Caudate nucleus (tissue), 63 donors: ENCODE measurements at places on chromosomes 16 and 17.

DNA sequence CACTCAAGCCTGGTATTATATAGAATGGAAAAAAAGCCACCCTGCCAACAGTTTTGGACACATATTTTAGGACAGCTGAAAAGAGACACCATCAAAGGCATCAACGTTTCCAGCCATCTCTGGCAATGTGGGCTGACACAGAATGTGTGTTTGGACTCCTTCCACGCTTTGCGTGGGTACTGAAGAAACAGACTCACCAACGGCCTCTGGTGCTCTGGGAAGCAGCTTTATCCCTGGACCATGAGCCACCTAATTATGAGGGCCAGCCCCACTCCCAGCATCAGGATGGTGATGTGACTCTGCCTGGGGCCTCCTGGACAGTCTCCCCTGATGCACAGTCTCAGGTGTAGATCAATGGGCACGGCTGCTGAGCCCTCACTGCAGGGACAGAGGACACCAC is 27.9 kb downstream of the CCDC57 start:
- no peak for DNase-seq

DNA sequence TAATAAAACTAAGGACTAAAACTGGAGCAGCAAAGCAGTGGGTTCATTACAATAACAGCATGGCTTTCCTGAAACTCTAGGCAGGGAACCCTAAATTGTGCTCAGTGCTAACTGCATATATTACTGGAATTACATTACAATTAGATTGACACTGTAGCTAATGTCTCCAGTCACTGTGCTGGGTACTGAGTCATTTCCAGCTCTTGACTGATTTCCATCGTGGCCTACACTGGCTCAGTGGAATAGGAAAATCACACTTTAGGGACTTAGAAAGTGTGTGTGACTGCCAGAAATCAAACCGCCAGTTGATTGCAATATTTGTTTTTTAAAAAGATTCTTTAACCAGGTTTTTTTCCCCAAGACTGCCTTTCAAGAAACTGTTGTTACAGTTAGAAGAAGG is 1447.4 kb upstream of the GOT2 start:
- DNase-seq, result no peak

DNA sequence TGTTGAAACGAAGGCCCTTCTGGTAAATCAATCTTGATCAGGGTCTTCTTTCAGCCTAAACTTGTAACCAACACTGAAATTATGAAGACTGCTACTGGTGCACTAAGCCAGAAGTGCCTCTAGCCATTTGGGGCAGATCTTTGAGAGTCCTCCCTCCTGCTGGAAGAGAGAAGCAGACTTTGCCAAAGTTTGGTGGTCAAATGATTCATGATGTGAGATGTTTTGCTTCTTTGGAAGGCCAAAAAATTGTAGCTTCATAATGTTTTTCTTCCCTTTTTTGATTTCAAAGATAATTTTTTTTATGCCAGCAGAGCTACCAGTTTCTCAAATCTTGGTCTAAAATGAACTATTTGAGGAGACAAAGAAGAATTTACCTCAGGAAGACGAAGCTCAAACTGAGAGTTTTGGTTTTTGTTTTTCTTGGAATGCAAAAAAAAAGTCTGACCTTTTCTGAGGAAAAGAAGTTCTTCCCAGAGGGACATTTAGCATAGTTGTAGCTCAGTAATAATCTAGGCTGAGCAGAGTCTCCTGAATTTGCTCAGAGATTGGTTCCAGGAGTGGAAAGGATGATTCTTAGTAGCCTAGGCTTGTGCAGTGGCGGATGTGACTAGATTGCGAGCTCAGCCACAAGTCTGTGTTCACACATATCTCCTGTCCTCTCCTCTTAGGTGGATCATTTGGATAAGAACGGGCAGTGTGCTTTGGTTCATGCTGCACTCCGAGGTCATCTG is 50.9 kb downstream of the CYB561 start:
- no peak for DNase-seq

DNA sequence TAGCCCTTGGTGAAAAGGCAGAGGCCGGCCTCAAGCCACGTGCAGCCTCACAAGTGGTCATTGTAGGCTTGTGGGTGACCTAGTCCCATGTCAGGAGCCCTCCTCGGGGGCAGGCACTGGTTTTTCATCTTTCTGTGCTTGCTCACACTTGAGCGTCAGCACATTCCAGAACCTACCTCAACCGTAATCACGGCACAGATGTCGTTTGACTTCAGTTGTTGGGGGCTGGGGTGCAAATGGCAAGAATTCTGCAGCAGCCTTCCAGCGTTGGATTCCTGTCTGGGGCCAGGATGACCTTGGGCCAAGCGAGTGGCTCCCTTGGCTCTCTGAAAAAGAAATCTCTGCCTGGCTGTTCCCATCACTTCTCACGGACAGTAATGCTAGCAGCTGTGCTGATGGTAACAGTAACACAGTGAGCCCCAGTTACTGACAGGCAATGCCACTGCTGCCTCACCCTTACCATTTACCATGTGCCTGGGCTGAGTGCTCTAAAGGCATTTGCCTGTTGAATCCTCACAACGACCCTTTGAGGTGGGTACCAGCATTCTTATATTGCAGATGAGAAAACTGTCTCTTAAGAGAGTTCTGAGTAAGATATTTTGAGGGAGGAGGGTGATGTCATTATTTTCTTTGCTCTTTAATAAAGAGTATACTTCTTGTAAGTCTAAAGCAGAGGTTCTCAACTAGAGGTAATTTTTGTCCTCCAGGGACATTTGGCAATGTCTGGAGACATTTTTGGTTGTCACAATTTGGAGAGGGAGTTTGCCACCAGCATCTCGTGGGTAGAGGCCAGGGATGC is 46.5 kb downstream of the KSR1 start:
- DNase-seq, result peak; percentile 43

DNA sequence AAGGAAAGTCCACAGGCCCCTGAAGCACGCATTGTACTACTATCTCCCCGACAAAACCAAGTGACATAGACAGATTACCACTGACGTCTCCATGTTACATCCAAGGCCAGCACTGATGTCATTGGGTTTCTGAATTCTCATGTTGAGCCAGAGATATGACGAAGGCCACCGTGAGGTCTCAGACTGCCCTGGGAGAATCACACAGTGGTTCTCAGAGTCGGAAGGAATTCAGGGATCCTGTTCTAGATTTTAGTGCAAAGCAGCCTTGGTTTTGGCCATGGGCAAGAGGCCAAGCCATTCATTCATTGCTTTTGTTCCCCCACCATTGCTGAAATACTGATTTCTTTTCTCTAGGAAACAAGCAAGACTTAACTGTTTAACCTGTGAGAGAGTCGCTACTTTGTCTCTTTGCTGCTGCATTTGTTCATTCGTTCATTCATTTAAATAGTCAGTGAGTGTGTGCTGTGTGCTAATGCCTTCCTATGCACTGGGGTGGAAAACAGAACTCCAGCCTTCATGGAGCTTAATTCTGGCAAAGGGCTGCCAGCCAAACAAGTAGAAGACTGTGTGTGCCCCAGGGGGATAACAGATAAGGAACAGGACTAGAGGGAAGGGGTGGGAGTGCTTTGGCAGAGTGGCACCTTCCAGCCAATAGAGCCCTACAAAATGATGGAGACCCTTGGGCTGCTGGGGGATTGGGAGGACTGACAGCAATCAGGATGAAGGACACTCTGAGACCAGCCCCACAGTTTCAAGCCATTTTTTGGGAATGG is 222.3 kb downstream of the MSI2 start:
- no peak for DNase-seq

- no peak for DNase-seq
Measured at GRCh38 chr16:20904507-20905081, 4.0 kb downstream of the LYRM1 start.

GRCh38 chr16:67677712-67678111 is 11.1 kb downstream of the C16orf86 start:
- no peak for DNase-seq

DNA sequence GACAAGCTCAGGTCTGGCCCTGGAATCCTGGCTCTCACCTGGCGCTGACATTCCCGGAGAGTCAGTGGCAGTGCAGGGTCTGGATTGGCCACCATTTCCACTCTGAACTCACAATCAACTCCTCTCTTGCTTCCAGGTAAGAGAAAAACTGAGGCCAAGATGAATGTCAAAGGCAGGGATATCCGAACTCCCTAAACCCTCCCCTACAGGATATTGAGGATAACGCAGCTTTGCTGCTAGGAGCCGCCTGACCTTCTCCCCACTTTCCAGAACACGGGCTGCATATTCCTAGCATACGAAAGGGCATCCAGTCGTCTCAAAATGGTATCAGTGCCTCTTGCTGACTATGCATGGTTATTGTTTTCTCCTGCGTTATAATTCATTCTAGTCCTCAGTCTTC is 473.4 kb downstream of the SOX9 start:
- DNase-seq, result no peak

GRCh38 chr16:57532266-57532625 is 4.1 kb downstream of the CCDC102A start:
- no peak for DNase-seq
